ENCODE measurements at places on chromosomes 7 and 10.
A peak's percentile ranks its signal among the peaks of the same experiment; 100 is the strongest.

- no peak for DNase-seq
Observed at GRCh38 chr10:75911426-75911825, 480.0 kb downstream of the LRMDA start.

- no peak for DNase-seq
Observed at GRCh38 chr7:14690075-14690474, 212.5 kb downstream of the DGKB start.

GRCh38 chr10:21292763-21293517, 232.5 kb downstream of the SKIDA1 start:
- peak; percentile 97 for DNase-seq

DNA sequence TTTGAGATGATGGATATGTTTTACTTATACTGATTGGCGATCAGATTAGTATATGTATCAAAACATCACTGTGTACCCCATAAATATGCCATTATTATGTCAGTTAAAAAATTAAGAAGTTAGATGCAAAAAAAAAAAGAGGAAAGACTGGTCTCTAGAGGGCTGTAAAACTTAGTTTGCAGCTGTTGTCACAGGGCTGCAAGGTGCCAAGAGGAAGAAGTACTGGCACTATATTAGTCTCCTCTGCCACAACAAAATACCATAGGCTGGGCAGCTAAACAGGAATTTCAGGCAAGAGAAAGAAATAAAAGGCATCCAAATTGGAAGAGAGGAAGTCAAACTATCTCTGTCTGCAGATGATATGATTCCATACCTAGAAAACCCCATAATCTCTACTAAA, 177.8 kb upstream of the PLPP4 start:
- DNase-seq = no peak

- DNase-seq = peak; percentile 24
Observed at GRCh38 chr10:88999625-89000024, 9.0 kb downstream of the FAS start.

GRCh38 chr10:89973326-89973725, 271.9 kb downstream of the KIF20B start:
- no peak for DNase-seq

DNA sequence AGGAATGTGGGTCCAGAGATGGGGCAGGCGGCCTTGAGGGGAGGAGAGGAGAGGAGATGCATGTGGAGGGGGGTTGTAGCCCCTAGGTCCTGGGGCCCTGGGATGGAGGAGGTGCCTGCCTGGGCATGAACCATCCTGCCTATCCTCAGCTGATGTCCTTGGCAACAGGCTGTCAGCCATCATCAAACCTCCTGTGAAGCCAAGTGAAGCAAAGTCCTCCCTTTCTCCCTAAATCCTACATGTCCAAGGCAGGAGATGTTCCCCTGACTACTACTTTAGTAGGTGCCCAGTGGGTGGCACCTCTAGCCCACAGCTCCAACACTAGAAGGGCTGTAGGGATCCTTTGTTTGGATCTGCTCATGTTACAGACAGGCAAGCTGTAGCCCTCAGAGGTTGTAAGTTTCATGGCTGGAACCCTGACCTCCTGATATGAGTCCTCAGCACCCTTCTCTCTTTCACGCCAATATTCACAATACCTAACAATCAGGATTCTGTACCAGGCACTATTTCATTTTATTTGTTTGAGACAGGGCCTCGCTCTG, 66.6 kb upstream of the SYPL1 start:
- DNase-seq = no peak

GRCh38 chr7:141709318-141709717, 1.2 kb downstream of the WEE2 start:
- no peak for DNase-seq

GRCh38 chr10:31760674-31761081, 168.0 kb downstream of the ARHGAP12 start:
- DNase-seq = no peak

- DNase-seq = no peak
Observed at GRCh38 chr10:70462349-70462984, 16.1 kb upstream of the PALD1 start.

- no peak for DNase-seq
Observed at GRCh38 chr7:140016540-140016939, 46.2 kb downstream of the PARP12 start.

DNA sequence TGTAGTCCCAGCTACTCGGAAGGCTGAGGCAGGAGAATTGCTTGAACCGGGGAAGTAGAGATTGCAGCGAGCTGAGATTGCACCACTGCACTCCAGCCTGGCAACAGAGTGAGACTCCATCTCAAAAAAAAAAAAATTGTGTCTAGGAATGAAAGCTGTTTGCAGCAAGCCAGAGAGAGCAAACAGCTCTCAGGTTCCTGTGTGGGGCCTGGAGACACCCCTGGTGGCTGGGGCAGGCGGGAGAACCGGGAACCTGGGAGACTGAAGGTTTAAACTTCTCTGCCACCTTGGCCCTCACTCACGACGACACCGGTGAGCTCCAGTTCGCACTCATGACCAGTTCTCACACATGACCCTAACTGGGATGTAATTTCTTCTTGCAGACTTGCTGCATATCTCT, 13.2 kb upstream of the UNCX start:
- DNase-seq = no peak

DNA sequence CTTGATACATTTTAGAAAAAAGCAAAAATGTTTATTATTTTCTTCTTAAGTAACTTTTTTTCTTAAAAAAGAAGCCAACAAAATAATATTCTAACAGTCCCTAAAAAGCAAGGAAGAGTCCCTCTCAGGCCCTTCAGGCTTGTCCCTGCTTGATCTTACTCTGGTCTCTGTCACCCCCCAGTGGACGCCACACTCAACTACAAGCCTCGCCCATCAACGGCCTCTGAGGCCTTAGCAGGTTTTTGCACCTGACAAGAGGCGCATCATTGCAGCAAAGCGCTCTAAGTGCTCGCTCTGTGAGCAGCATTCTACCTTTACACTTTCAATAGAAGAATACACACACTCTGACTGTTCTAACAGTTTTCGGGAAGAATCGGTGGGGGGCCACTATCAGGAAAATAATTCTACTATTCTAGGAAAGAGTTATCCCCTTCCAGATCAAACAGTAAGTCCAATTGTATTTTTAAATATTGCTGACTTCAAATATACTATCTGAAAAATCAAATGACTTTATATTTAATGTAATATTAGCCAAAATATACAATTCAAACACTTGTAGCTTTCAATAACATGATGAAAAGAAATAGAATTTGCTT, 139.2 kb downstream of the USP6NL start:
- no peak for DNase-seq

- no peak for DNase-seq
Observed at GRCh38 chr7:30927559-30927958, 15.9 kb downstream of the AQP1 start.

DNA sequence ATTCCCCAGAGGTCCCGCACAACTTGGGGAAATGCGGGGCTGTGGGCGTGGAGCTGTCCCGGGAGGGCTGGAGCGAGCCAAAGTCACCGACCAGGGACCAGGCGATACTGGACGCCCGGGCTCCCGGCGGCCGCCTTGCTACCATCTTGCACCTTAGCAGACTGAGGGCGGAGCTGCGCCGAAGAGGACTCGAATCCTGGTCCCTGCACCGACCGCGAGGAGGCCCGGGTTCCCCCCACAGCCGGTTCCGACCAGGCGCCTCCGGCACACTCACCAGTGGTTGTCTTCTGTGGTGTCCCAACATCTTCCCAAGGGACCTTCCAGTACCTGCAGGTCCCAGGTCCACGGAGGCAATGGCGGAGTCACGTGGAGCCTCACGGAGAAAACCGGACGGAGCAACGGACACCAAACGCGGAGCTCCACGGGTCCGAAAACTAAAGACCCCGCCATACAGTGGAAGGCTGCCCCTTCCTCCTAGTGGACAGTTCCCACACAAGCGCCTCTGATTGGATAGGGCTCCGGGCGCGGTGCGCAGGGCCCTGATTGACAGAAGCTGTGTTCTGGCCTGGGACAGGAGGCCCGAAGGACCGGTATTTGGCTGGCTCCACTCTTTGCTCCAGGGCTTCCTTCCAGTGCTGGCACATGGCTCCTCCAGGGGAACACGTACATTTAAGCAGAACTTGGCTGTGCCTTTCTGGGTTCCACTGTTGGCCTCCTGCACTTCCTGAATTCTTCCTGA, 124.6 kb upstream of the ZNF479 start:
- DNase-seq = no peak

DNA sequence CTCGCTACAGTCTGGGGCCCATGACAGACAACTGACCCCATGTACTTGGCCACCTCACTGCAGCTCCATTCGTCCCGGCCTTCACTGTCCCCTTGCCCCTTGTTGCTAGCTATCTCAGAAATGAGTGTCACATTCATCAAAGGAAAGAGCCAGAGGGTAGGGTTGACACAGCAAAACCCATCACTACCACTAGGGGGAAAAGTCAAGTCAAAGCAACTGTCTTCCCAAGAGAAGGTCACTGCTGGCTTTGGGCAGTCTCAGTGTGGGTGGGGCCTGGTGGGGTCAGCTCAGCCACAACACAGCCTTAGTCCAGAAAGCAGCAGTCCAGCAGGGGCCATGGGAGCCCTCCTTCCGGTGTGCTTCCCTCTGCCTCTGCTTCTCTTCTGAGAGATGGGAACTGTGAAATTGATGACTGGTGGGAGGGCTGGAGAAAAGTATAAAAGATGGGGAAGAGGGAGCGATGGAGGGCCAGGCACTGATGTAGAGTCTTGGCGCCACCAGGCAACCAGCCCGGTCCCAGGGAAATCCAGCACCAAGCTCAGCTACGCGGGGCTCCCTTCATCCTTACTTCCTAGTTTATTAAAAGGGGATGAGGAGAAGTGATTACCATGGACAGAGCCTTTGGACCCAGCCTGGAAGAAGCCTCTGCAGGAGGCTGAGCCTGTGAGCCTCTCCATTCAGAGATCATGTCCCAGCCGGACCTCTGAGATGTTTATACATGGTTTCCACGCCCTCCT, 58.0 kb downstream of the PLXNA4 start:
- no peak for DNase-seq

GRCh38 chr10:63308628-63309027, 157.1 kb downstream of the JMJD1C start:
- no peak for DNase-seq

GRCh38 chr7:101234636-101235035, 3.0 kb downstream of the CLDN15 start:
- no peak for DNase-seq

- no peak for DNase-seq
Observed at GRCh38 chr10:75939541-75939940, 508.1 kb downstream of the LRMDA start.

DNA sequence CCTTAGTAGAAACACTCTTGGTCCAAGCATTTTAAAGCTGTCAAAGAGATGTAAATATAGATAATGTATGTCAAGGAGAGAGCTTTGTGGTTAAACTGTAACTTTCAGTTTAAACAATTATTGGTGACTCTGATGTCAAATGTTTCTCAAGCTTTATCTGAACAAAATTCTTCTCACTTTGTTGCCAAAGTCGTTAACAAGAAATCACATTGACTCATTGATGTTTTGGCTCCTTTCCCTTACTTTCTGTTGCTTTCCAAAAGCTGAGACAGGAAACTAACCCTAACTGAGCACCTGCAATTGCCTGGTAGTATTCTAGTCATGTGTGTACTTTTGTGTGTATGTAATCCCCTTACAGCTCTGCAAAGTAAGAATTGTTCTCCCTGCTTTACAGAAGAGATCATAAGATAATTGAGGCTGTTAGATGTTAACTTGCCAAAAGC, 108.5 kb downstream of the CFTR start:
- no peak for DNase-seq

All from BJ (cell line).